A549 treated with AZD2906 at 1 μM for 4 hours (cell line): ENCODE measurements at places on chromosomes 11 and 22. TPM values are rescaled to one million over a fixed set of nuclear protein-coding genes. Genes with fewer than 3 reads are reported as not detected.

The AMOTL1 gene
- total RNA-seq, result 6.0 to 9.1 TPM (median 7.4 TPM) in 5 replicates

The PANX3 gene
- not detected in 5 replicates for total RNA-seq

The CHEK1 gene
- 27.6 to 37.0 TPM (median 28.7 TPM) in 5 replicates for total RNA-seq

The OTOG gene
- not detected in 5 replicates for total RNA-seq

The CASP5 gene
- not detected in 5 replicates for total RNA-seq

The MAPK12 gene
- 18.5 to 29.4 TPM (median 25.3 TPM) in 5 replicates for total RNA-seq

The ALDH3B1 gene
- total RNA-seq, result 127 to 137 TPM (median 130 TPM) in 5 replicates

The PHF5A gene
- total RNA-seq, result 56.1 to 71.7 TPM (median 63.8 TPM) in 5 replicates

The LGR4 gene
- 31.7 to 40.0 TPM (median 37.5 TPM) in 5 replicates for total RNA-seq

The SLC37A2 gene
- 0.04 to 0.16 TPM (median 0.11 TPM) in 5 replicates for total RNA-seq

The HEPN1 gene
- total RNA-seq, result not detected in 5 replicates

The EFCAB6 gene
- total RNA-seq, result 0.28 to 0.70 TPM (median 0.42 TPM) in 5 replicates

The OR4A16 gene
- total RNA-seq, result not detected in 5 replicates

The TMEM191C gene
- 0.50 to 1.2 TPM (median 0.76 TPM) in 5 replicates for total RNA-seq
